Thyroid gland (tissue), 4 donors: ENCODE measurements at places on chromosomes 3 and 15. TPM values are rescaled to one million over a fixed set of nuclear protein-coding genes. Genes with fewer than 3 reads are reported as not detected.

GRCh38 chr3:158727206-158728060 lies 4.8 kb downstream of the RARRES1 start:
- DNase-seq: peak; percentile 48

Gene LRRIQ4
- total RNA-seq: not detected

Gene SPATA12
- not detected for total RNA-seq

Gene NR1I2
- not detected for total RNA-seq

GRCh38 chr3:156682501-156682900 lies 8.1 kb downstream of the TIPARP start:
- DNase-seq: no peak

DNA sequence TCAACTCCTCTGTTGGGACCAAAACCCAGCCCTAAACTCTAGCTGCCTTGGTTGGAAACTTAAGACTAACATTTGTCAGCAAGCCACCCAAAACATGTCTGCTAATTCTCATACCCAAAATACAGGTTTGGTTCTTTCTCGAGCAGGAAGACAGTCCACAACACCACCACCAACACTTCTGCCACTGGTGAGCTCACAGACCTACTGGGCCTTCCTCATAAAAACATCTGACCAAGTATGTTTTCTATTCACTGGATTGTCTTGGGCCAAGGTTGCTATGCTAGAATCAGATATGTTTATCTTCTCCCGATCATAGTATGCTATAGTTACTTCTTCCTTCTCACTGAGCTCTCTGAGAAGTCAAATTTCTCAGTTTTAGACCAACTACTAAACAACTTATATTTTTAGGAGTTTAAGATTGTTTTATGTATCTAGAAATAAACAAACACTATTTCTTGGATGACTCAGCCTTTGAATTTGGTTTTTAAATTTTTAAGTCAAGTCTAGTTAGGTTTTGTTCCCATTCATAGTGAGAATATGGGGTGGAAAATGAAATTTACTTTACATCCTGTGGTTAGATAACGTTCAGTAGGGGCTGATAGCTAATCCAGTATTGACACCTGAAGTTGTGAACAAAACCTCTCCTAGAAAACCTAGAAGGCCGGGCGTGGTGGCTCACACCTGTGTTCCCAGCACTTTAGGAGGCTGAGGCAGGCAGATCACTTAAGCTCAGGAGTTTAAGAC lies 360.5 kb downstream of the RSL24D1 start:
- DNase-seq: no peak

GRCh38 chr3:115401851-115402501 lies 221.3 kb upstream of the GAP43 start:
- no peak for DNase-seq

GRCh38 chr15:29480949-29481348 lies 211.3 kb upstream of the NSMCE3 start:
- no peak for DNase-seq

DNA sequence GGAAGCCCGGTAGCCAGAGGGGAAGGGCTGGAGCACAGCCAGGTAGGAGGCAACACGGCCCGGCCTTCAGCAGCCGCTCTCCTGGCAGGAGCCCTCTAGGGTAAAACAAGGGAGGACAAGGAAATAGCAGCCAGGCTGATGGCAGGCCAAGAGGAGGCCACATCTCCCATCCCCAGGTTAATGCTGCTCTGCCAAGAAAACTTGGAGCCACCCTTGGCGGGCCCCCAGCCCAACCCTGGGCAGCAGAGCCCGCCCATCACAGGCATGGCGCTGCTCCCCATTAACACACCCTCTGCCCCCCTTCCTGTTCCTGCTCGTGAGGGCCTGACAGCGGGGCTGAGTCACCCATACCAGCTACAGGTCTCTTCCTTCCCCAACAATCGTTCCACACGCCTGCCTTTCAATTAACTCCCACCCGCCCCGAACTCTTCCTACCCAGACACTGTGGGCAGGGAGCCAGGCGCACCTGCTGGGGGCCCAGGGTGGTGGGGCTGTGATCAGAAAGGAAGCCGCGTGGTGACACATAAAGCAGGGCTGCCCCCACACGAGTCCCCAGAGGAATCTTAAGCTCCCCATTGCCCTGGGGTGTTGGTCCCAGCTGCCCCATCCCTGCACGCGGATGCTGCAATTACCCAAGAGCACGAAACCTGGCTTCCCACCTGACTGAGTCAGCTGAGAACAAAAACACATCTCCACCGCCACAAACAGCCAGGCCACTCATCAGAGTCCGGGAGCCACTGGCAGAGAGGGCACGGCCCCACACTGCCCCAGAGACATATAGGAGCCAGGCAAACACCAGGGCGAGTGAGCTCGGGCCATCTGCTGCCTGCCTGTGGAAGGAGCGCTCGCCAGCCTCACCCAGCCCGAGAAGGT lies at the start of gene C15orf62:
Gene C15orf62, plus strand, starts transcription at position 707 of the 873 bp plus-strand sequence. CDS start 516 bp downstream, outside the sequence.
- DNase-seq: peak; percentile 64

- DNase-seq: no peak
These were observed 26.5 kb downstream of the PHLDB2 start for GRCh38 chr3:111885578-111885977.

Gene INSYN1
- 2.3 TPM for total RNA-seq

DNA sequence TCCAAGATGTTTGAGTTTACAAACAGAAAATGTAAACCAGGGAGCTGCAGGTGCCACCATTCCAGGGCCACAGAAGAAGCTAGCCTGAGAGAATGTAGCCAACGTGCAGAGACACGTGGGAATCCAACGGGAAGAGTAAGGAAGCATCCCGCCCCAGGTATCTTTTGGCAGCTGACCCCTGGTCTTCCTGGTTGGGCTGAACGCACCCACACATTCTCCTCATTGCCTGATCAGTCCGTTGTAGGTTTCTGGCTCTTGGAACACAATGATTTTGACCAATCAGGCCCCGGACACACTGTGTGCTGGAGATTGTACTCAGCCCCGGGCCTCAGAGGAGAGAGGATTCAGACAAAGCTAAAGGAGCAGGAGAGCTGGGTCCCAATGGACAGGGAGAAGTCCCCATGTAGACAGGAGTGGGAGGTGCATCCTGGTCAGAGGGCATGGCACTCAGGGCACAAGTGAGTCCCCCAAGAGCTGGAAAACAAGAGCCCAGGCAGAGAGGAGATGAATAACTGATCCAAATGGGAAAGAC lies 102.3 kb downstream of the TPRA1 start:
- no peak for DNase-seq

Gene SEMA5B
- total RNA-seq: 5.3 TPM

- no peak for DNase-seq
These were observed 123.8 kb downstream of the TIGIT start for GRCh38 chr3:114417675-114418074.

Gene SEMA6D
- total RNA-seq: 14.8 TPM

GRCh38 chr3:74491874-74492273 lies 122.6 kb downstream of the CNTN3 start:
- DNase-seq: no peak

- DNase-seq: no peak
These were observed 19.9 kb upstream of the ALPK3 start for GRCh38 chr15:84797212-84797611.

DNA sequence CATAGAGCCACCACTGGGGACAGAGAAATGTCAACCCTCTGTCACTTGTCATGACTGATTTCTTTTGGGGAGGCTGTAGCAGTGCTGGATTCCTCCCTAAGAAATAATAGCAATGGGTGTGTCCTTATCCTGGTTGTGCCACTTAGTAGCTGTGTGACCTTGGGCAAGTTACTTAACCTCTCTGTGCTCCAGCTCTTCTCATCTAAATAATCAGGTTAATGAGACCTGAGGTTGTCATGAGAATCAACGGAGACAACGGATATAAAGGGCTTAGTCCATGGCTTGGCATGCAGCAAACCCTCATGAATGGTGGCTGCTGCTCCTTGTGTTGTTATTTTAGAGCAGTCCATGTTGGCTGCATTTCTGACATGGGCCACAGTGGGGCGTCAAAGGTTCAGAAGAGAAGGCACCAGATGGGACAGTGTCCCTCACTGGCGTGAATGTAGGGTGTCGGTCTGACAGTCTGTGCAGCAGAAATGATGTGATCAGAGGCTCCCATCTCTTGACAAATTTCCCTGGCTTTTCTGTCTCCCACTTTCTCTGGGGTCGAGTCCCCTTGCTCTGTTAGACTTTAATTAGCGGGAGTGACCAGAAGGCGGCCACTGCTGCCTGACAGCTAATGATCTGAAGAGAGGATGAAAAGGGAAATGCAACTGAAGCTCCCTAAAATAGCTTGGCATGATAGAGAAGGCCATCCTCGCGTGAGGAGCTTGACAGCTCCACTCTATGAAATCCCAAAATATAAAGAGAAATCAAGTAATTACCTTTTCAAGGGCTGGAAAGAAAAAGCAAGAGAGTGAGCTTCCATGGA lies 209.4 kb downstream of the CADPS start:
- peak; percentile 89 for DNase-seq

DNA sequence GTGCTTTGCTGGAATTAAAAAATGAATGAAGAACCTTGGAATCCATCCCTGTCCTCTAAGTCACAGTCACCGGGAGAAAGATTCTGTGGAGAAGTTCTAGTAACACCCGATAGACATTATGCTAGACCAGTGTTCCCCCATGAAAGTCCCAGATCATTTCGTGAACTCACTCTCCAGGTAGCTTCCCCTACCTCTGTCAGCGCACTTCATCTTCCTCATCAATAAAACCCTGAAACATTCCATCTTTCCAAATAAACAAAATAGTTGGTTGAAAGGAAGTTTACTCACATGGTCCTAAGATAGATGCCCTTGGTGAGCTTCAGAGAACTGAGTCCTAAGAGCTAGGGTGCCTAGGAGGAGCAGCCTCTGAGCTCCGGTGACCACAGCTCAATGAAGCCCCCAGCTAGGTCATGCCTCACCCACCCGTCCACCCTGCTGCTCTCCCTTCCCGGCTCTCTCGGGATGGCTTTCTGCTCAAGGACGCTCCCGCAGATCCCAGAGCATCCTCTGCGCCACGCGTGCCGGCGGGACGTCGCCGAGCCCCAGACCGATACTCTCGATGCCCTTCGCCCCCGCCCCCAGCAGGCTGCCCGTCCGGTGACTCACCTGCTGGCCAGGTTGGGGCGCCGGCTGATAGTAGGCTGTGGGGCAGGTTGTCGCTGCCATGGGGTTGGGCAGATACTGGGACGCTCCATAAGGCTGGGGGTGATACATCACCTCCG lies 776 bp downstream of the VGLL3 start:
- DNase-seq: peak; percentile 24

GRCh38 chr15:25188551-25189101 lies 233.8 kb downstream of the SNRPN start:
- no peak for DNase-seq

Gene SYNM
- 18.8 TPM for total RNA-seq

DNA sequence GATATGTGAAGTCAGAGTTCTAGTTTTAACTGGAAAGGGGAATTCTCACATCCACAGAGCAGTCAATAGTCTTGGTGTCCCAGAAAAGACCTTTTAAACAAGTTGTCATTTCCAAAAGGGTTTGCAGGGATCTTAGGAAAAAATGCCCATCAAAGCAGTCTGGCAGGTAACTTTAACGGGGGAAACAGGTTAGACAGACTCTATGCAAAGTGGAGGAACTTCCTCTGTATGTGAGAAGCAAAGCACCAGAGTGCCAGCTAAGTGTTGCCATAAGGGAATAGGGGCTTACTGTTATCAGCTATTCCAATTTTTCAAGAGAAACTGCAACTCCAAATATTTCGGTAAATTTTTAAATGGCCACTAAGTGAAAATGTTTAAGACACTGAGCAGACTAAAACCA lies 307.9 kb upstream of the MDFIC2 start:
- DNase-seq: no peak

GRCh38 chr3:182729903-182730674 lies 63.2 kb upstream of the ATP11B start:
- no peak for DNase-seq

DNA sequence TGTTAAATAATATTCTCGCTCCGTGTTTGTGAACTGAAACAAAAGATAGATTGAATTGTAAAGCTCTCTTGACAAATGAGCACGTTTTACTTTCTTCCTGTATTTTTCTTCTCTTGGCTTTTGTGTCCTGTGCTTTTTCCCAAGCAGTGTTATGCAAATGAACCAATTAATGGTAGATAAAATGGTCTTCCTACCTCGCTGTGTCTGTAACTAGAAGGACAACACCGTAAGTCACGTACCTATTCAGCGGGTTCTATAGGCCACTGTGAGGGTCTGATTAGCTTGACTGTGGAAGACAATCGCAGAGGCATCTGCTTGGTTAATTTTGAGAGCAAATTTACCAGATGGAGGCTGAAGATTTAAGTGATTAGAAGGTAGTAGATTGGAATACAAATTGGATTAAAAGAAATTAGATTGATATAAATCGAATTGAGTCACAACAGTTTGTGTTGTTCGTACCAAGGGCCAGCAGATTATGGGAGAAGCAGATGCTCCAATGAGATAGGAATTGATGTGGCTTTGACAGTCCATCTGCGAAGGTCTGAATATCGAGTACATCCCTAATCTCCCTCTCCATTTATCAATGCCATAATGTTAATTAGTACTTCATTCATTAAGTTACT lies 40.2 kb downstream of the ROBO2 start:
- no peak for DNase-seq

Gene TP63
- total RNA-seq: 1.2 TPM

GRCh38 chr15:31387092-31387478 lies 60.5 kb downstream of the KLF13 start:
- no peak for DNase-seq

- DNase-seq: peak; percentile 53
These were observed 7.4 kb upstream of the U2SURP start for GRCh38 chr3:142993958-142994442.
